ENCODE measurements at places on chromosomes 1 and 21.

DNA sequence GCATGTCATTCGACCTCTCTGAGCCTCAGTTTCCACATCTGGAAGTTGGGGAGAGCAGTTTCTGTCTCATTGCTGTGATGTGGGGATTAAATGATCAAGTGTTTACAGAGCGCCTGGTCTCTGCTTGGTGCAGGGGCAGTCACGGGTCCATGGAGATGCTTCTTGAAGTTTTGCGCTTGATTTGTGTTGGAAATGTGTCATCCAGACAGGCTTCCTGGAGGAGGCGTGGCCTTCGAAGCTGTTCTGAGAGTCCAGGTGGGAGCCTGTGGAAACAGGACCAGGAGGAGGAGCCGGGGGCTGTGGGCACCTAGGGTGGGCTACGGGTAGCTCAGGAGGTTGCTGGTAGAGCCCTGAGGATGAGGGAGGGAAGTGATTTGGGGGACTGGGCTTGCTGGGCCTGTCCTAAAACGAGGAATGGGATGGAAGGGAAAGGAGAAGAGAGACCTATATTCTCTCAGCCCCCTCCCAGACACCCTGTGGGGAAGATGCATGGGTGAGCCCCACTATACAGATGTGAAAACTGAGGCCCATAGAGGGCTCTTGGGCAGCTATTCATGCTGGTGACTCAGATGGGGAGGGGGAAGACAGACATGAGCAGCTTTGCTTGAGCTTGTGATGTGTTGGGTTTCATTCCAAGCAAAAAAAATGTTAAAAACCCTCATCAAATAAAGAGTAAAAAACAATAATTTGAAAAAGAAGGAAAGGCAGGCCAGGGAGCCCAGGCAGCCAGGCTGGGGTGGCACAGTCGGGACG is 107.2 kb upstream of the WNT4 start:
- no peak for DNase-seq

DNA sequence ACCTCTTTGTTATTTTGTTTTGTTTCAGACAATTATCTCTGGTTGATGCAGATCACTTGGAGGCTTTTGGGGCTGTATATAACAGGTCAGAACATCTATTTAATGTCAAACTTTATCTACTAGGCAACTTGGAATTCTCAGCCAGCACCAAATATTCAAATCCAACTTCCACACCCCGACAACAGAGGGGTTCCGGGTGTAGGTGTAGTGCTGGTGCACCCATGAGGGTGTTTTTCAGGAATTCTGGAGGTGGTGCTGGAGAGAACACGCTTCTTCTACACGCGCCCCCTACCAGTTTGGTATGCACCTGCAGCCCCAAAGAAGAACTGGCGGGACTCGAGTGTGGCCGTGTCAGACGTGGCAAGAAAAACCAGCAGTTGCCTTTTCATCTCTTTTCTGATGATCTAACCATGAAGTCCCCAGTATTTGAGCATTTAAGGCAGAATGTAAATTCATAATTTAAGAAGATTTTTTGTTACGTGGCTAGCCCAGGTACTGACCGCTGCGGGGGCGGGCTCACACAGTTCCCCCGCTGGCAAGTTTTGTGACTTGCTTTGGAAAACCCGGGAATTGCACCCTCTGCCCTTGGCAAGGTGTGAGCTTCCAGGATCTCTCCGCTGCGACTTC is 462 bp upstream of the TLCD4 start:
- peak; percentile 82 for DNase-seq

GRCh38 chr1:205499789-205500188 is 4.7 kb upstream of the CDK18 start:
- DNase-seq = no peak

GRCh38 chr1:160346958-160347357 is 3.8 kb downstream of the NCSTN start:
- DNase-seq = no peak

- DNase-seq = no peak
Measured at GRCh38 chr21:16199539-16199938, 469.8 kb downstream of the USP25 start.

- DNase-seq = no peak
Measured at GRCh38 chr1:47830021-47830420, 167.2 kb downstream of the TRABD2B start.

GRCh38 chr1:158055854-158056253 is 62.4 kb downstream of the KIRREL1 start:
- DNase-seq = no peak

GRCh38 chr1:101086783-101087182 is 61.2 kb upstream of the DPH5 start:
- DNase-seq = no peak

DNA sequence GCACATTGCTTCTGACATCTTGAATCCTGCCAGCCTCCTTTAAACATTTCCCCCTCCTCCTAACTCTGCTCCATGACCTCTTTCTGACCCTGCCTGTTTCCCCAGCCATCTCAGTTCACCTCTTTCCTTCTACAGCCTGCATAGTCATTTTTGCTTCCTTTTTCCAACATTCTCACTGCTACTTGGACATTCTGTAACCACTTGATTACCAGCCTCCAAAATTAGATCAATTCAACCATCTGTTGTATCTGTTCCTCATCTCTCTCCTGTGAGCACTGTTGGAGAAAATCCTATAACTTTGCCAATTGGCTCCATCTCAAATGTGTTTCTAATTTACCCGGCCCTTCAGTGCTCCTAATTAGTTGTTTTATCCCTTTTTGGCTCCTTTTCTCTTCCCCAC is 27.5 kb upstream of the GPR88 start:
- peak; percentile 58 for DNase-seq

GRCh38 chr1:12553963-12554362 is 64.0 kb downstream of the DHRS3 start:
- no peak for DNase-seq

DNA sequence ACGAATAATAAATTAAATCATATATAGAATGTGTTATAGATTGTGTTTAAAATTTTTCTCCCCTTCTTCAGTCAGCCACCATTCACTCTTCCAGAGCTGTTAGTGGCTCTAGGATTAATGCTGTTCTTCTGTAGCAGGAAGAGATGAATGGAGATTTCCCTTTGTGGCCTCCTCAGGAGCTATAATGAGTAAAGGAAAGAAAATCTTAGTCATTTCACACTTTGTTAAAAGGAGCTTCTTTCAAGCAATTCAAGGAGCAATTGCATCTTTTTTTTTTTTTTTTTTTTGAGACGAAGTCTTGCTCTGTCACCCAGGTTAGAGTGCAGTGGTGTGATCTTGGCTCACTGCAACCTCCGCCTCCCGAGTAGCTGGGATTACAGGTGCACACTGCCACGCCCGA is 23.7 kb upstream of the TMCO2 start:
- no peak for DNase-seq

DNA sequence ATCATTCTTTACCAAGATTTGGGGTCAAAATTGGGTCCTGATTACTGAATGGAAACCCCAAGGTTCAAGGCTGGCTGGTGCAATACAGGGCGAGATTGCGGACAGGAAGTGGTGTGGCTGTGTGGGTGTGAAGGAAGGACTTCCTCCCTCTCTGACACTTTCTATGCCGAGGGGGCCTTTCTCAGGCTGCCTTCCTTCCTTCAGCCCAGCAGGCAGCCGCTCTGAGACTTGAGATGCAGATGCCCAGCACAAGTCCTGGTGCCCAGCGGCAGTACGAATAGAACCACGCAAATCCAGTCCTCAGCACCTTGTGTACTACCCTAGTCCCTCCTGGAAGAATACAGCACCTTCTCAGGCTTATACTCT is 16.3 kb downstream of the BATF3 start:
- DNase-seq = no peak

GRCh38 chr1:160637821-160638539 is 8.9 kb downstream of the SLAMF1 start:
- no peak for DNase-seq

GRCh38 chr1:226677027-226678020 is 61.8 kb downstream of the ITPKB start:
- peak; percentile 73 for DNase-seq

- peak; percentile 33 for DNase-seq
Measured at GRCh38 chr1:57423656-57424211, at the start of gene DAB1. DAB1 (minus strand) TSS chr1:57424060; CDS start chr1:57291030, 133,030 bp downstream.

DNA sequence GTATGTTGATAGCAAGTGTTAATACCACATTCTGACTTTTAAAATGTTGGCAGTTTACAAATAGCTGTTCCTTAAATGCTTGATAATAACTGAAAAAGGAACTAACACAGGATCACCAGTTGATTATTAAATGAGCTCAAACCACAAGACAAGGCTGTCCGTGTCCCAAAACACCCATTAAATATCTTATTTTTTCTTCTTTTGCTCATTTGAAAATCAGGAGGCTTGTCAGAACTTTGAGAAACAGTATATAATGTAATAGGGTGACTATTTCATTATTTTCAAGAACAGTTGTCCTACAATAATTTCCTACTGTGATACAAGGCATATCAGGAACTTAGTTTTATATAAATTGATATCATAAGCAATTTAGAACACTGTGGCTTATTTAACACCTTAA is 2.7 kb downstream of the CDKN2C start:
- DNase-seq = peak; percentile 9

DNA sequence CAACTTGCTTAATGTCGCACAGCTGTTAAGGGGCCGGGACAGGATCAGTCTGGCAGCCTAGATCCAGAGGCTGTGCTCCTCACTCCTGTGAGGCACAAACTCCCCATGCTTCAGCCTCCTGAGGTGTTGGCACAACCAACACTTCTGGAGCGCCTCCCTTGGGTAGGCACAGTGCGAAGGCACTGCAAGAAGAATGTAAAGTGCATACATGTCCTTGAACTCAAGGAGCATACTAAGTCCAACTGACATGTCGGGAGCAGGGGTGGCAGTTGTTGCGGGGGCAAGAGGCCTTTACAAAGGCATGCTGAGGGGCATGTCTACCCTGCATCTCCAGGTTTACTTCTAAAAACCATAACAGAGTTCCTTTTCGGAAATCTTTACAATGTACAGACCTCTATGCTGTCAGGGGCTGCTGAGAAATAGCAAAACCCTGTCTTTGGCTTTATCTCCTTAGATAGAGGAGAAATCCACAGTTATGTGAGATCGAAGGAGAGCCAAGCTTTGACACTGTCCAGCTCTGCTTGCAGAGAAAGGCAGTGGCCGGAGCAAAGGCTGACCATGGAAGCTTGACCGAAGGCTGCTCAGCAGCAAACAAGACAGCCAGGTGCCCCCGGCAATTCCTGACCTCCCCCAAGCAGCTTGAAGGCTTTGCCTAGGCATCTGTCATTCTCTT is 93.9 kb downstream of the CDC7 start:
- DNase-seq = no peak

DNA sequence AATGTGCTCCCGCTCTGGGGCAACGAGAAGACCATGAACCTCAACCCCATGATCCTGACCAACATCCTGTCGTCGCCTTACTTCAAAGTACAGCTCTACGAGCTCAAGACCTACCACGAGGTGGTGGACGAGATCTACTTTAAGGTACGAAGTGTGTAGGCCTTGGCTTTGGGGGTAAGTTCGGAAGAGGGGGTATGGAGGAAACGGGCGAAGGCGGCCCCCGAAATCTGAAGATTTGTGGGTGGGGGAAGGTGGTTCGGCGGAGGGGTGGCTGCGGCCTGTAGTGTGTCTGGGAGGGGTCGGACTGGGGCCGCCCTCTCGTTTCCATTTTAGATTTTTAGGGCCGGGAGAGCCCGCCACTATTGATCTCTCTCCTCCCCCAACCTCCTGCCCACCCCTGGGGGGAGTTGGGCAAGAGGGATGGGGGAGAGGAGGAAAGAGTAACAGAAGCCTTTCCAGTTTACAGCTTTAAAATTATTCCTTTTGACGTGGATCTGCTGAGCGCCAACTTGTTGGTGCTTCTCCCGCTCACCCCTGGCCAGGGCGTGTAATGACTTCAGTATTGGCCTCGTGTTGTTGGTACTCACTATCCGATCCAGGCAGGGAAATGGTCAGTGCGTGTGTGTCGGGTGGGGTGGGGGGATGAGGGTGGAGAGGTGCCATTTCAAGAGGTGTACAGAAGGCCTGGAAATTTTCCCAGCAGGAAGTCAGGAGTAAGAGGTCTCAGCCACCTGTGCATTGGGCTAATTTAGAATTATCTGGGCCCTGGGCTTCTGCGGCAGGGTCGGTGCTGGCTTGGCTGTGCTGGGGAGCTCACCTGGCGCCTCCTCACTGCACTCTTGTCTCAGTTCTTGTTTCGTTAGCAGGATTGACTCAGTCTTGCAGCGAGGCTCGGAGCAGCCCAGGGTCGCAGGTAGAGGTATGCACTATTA is 880 bp downstream of the PRPF38B start:
- DNase-seq = peak; percentile 82

GRCh38 chr1:109516872-109517271 is 7.3 kb upstream of the AMIGO1 start:
- no peak for DNase-seq

DNA sequence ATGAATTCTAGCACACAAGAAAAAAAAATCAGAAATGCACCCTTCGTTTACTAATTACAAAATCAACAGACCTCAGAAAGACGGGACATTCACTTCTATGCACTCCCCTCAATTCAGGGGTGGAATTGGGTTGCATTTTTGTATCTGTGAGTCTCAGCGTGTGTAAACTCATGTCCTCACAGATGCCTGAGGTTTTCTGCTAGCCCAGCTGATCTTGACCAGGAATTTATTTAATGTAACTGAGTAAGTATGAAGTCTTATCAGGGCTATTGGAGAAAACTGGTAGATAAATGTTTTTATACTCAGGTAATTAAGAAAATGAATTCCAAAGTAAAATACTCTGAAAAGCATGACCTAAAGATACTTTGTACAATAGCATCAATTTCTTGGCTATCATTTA is 167.7 kb downstream of the RUNX1 start:
- DNase-seq = no peak

- DNase-seq = peak; percentile 39
Measured at GRCh38 chr1:203202431-203203245, 16.1 kb upstream of the CHI3L1 start.

- no peak for DNase-seq
Measured at GRCh38 chr1:202656057-202656456, 54.2 kb downstream of the SYT2 start.

DNA sequence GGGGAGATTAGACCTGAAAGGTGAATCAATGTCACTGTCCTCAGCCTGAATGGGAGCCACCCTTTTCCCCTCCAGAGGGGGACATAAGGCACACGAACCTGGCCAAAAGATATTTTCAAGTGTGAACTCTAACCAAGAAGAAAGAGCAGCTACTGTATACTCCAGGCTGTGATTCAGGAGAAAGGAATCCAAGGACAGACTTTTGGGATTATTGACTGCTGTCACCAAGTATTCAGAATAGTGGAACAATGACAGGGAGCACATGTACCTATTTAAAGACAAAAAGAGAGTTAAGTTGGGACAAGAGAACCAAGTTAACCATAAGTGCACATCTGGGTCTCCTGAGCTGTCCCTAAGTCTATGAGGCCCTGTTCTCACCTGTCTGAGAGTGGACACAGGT is 2.4 kb downstream of the ICMT start:
- DNase-seq = no peak

DNA sequence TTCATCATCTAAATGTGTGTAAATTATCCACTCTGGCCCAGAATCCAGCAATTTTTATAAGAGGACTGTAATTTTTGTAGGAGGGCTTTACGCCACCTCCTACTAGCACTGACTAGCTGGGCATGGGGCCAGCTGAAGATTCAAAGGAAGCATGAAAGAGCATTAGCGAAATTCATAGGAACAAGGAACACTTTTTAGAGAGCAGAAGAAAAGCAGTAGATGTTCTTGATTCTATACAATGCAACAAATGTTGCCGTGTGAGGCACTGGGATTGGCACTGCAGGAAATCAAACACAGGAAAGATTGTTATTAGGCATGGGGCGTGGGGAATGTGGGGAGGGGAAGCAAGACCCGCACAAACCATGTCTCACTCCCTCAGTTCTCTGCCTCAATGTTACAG is 58.4 kb upstream of the PARP1 start:
- peak; percentile 49 for DNase-seq

Measured in tongue (tissue), 3 donors.